ENCODE measurements at places on chromosomes 5 and 9. TPM values are rescaled to one million over a fixed set of nuclear protein-coding genes. Genes with fewer than 3 reads are reported as not detected.

Gene MEGF9
- 3.3 TPM for total RNA-seq

DNA sequence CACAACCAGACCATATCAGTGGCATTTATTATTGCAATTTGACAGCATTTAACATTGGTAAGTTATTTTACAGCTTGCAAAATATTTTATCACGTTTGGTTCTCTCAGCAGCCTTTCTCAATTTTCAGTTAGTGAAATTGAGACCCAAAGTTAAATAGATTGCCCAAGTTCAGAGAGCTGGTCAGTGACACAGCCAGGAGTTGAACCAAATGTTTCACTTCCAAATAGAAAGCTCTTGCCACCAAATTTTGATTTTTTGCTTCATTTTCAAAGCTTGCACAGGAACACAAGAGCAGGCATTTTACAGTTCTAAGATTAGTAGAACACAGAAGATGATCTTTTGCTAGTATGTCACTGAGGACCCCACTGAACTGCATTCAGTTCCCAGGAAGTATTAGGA lies 271.5 kb upstream of the C9orf72 start:
- H3K4me1 ChIP-seq = no peaks in the 10 kb centered on the region
- H3K36me3 ChIP-seq = no peaks in the 10 kb centered on the region
- no peak for DNase-seq
- no peak overlapping the region for H3K27ac ChIP-seq
- H3K27me3 ChIP-seq = peaks cover 2% of the 10 kb centered on the region

Gene APBB3
- 12.8 TPM for total RNA-seq

GRCh38 chr9:133794016-133794760 lies 56.0 kb upstream of the SARDH start:
- H3K27me3 ChIP-seq = peaks cover 1% of the 10 kb centered on the region
- H3K4me1 ChIP-seq = peaks cover 3% of the 10 kb centered on the region
- DNase-seq = no peak
- H3K4me3 ChIP-seq = no peak overlapping the region
- no peak overlapping the region for H3K27ac ChIP-seq
- peaks cover 1% of the 10 kb centered on the region for H3K36me3 ChIP-seq

DNA sequence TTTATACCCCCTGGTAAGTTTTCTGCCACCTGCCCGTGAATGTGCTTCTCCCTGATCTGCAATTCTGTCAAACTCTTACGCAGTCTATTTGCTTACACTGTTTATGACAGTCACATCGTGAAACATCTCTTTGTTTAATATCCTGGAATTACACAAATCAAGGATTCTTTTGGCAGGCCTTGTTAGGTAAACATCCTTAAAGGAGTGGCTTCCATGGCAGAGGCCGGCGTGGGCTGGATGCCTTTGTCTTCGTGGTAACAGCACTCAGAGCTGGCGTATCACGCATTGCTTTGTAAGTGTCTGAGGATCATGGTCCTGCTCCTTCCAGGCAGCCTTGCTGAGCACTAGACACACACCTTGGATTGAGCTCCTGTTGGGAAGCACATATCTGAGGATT lies 145.7 kb downstream of the IRX1 start:
- no peaks in the 10 kb centered on the region for H3K4me1 ChIP-seq
- H3K36me3 ChIP-seq = no peaks in the 10 kb centered on the region
- H3K27me3 ChIP-seq = no peaks in the 10 kb centered on the region
- H3K4me3 ChIP-seq = no peak overlapping the region
- DNase-seq = no peak

DNA sequence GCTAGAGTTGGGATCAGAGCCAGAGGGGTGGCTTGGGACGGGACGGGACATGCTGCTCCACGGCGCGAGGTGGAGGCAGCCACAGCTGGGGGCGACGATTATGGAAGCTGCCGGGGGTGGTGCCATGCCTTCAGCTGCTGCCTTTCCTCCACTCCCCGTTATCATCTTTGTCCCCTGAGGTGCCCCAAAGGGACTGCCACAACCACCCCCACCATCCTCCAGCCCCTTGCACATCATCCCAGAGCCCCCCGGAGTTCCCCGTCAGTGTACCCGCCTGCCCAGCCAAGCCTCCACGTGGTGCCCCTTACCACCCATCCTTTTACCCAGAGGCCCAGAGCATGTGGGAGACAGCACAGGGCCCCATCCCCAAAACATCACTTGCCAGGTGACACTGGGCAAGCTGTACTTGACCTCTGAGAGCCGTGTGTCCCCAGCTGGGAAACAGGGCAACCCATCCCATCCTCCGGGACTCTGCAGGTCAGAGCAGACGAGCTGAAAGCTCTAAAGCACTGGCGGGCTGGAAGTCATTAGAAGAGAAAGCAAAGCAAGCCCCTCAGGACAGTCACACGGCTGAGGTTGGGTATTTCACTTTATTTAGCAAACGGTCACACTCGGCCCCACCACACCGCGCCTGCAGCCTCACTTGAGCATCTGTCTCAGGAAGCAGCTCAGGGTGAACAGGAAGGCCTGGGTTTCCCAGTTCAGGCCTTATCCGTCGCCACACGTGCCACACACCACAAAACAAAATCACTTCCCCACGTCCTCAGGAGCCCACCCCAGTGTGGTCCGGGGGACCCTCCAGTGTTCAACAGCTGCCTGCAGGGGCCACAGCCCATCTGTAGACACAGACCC lies 19.5 kb upstream of the MXD3 start:
- no peak overlapping the region for H3K4me3 ChIP-seq
- no peaks in the 10 kb centered on the region for H3K27me3 ChIP-seq
- peaks cover 7% of the 10 kb centered on the region for H3K4me1 ChIP-seq

Gene SLC36A3
- total RNA-seq = not detected

Gene C5orf58
- not detected for total RNA-seq

Gene IRX4
- not detected for total RNA-seq

Gene SLC6A18
- total RNA-seq = not detected

DNA sequence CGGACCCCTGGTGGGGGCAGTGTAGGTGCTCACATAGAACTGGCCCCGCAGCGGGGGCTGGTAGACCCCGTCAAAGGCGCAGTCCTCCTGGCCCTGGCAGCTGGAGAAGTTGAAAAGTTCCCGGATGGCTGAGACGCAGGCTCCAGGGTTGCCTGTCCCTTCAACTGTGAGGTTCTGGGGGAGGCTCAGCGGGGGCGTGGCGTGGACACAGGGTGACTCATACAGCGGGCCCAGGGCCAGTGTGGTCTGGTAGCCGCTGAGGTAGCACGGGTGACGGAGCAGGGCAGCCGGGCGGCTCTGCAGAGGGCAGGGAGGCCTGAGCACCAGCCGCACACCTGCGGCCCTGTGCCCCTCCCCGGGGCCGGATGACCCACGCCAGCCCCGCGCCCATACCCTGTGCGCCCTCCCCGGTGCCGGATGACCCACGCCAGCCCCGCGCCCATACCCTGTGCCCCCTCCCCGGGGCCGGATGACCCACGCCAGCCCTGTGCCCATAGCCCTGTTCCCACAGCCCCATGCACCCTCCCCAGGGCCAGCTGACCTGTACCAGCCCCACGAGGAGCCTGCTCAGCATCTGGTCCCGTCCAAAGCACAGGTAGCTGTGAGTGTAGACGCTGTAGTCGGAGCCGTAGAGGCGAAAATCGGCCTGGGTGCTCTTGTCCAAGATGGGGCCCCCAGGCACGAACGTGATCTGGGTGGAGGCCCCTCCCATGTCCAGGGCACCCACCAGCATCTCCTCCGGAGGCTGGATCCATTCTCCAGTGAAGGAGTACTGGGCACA lies 5.0 kb downstream of the ENTPD8 start:
- H3K27ac ChIP-seq = no peak overlapping the region
- no peak overlapping the region for H3K4me3 ChIP-seq
- H3K27me3 ChIP-seq = no peaks in the 10 kb centered on the region
- H3K36me3 ChIP-seq = no peaks in the 10 kb centered on the region

GRCh38 chr5:45038366-45038987 lies 229.7 kb downstream of the MRPS30 start:
- no peaks in the 10 kb centered on the region for H3K36me3 ChIP-seq
- H3K4me1 ChIP-seq = no peaks in the 10 kb centered on the region
- no peaks in the 10 kb centered on the region for H3K27me3 ChIP-seq
- no peak overlapping the region for H3K27ac ChIP-seq
- DNase-seq = no peak

GRCh38 chr5:156914371-156914737 lies 48.7 kb downstream of the TIMD4 start:
- H3K4me3 ChIP-seq = peak overlapping the region; percentile 27
- peak overlapping the region; percentile 72 for H3K27ac ChIP-seq
- no peaks in the 10 kb centered on the region for H3K27me3 ChIP-seq
- peaks cover 16% of the 10 kb centered on the region for H3K36me3 ChIP-seq
- no peak for DNase-seq

Gene WDR31
- total RNA-seq = 1.7 TPM

GRCh38 chr5:73447530-73448462 lies 781 bp downstream of the FOXD1 start:
- H3K36me3 ChIP-seq = no peaks in the 10 kb centered on the region
- H3K27me3 ChIP-seq = peaks cover 69% of the 10 kb centered on the region
- peak overlapping the region; percentile 31 for H3K27ac ChIP-seq
- DNase-seq = peak; percentile 70
- H3K4me3 ChIP-seq = peak overlapping the region; percentile 75

Gene NXNL2
- total RNA-seq = not detected

GRCh38 chr9:33858423-33858822 lies 41.5 kb downstream of the UBE2R2 start:
- H3K4me1 ChIP-seq = peaks cover 28% of the 10 kb centered on the region
- DNase-seq = no peak
- peaks cover 7% of the 10 kb centered on the region for H3K36me3 ChIP-seq
- no peak overlapping the region for H3K27ac ChIP-seq
- no peak overlapping the region for H3K4me3 ChIP-seq
- no peaks in the 10 kb centered on the region for H3K27me3 ChIP-seq

Gene F2RL2
- not detected for total RNA-seq

- H3K27me3 ChIP-seq = peaks cover 2% of the 10 kb centered on the region
- H3K4me1 ChIP-seq = peaks cover 16% of the 10 kb centered on the region
- DNase-seq = no peak
- peaks cover 10% of the 10 kb centered on the region for H3K36me3 ChIP-seq
These were observed 718 bp downstream of the DEPDC1B start for GRCh38 chr5:60699288-60699608.
